HCEC 1CT (cell line): ENCODE measurements at places on chromosomes 1 and 21.
A peak's percentile ranks its signal among the peaks of the same experiment; 100 is the strongest.

GRCh38 chr1:44033756-44034155 lies 2.5 kb upstream of the SLC6A9 start:
- DNase-seq = no peak

DNA sequence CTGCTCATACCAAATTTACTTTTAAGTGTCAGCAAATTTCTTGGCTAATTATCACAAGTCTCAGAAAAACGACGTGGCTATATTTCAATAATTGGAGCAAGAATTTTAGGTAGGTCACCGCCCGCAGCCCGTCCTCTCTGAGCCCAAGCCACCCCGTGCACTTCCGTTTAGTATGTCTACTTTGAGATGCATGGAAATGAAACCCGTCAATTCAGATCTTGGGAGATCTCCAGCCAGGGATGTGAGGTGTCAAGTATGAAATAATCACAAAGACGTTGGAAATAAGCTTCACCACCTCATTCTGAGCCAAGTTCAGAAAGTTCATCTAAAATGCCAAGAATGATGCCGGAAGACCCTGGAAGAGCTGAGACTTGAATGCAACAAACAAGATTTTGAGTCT lies 132.6 kb upstream of the IRF2BP2 start:
- DNase-seq = no peak

- no peak for DNase-seq
Measured at GRCh38 chr1:200316148-200316803, 93.6 kb downstream of the ZNF281 start.

GRCh38 chr1:236204039-236204438 lies 61.7 kb downstream of the GPR137B start:
- DNase-seq = peak; percentile 79

- peak; percentile 24 for DNase-seq
Measured at GRCh38 chr1:21818656-21819055, 6.6 kb downstream of the LDLRAD2 start.
